ENCODE measurements at places on chromosomes 3 and 15.
A peak's percentile ranks its signal among the peaks of the same experiment; 100 is the strongest.

- no peak for DNase-seq
These were observed 32.2 kb upstream of the BCL6 start for GRCh38 chr3:187777331-187777941.

- DNase-seq, result no peak
These were observed 16.0 kb downstream of the C15orf62 start for GRCh38 chr15:40785814-40786213.

DNA sequence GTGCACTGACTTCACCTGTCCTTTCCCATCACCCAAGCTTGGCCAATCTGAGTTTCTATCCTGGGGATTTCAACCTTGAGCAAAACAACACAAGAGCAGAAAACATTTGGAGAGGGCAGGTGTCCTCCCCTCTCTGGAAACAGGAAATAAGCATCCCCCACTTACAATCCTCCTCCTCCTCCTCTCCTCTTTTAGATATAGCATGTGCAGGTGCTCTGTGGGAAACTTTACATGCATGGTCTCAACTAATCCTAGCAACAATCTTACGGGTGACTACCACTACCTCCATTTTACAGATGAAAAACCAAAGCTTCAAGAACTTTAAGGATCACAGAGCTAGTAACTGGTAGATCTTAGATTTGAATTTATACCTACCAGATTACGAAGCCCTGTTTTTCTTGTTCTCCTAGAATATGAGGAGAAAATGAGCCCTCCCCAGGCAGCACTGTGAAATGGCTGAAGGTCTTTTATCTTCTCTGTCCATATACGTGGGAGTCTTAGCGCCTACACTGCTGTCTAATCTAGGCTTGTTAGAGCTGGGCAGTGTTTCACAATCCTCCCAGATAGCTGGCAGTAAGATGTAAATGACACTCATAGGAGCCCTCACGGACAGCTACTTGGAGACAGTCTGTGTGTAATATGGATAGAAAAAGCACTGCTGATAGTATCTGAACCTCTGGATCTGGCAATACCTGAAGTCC lies 301.2 kb upstream of the PROK2 start:
- no peak for DNase-seq

DNA sequence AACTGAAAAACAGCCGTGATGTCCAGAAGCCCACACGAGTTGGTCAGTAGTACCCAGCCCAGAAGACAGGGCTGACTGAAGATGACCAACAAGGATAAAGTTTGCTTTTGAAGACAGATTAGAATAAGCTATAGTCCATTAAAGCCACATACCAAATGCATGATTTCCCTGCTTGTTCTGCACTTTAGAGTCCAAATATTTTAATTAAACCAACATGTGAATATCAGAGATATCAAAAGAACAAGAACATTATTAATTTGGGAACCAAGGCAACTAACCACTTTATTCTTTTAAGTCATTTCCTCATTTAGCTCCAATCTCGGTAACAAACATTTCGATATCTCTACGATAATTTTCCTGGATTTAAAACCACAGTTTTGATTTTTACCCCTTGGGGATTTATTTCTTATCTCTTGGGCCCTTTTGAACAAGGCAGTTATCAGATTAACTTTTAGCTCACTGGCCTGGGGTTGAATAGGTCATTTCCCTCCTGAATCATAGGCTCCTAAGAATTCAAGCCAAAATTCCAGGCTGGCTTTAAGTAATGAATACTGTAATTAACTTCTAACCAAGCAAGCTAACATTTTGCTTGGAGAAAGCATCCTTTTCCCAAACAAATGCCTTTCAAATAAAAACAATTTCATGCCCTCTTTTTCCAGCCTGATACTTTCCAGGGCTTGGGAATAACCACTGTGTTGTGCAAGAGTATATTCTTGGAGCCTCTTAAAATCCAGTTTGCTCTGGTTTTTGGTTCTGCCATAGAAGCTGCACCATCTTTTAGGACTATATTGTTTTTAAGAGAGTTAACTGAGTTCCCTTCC lies 102.9 kb upstream of the NR2E3 start:
- no peak for DNase-seq

DNA sequence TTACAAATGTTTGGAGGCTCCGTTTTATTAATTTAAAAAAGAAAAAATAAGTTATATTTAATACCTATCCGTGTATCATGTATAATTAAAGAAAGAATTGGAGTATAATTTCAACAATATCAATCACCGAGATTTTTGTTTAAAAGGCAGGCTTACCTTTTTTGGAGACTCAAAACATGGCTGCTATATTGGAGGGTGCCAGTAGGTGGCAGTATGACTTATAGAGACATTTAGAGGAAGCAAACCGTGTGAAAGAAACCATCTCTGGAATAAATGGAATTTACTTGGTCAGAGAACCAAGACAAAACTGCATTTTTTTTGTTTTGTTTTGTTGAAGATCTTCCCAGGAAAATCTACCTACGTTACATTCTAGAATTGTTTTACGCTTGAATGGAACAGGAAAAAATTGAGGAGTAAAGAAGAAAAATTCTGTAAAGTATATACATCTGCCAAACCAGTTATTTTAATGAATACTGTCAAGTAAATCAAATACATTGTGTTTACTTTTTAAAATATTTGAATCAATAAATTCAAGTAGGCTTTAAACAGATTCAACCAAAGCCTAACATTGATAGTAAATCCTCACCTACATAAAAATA lies 802.6 kb upstream of the ALCAM start:
- DNase-seq, result no peak

GRCh38 chr15:29986946-29987345 lies 95.8 kb upstream of the GOLGA8J start:
- no peak for DNase-seq

DNA sequence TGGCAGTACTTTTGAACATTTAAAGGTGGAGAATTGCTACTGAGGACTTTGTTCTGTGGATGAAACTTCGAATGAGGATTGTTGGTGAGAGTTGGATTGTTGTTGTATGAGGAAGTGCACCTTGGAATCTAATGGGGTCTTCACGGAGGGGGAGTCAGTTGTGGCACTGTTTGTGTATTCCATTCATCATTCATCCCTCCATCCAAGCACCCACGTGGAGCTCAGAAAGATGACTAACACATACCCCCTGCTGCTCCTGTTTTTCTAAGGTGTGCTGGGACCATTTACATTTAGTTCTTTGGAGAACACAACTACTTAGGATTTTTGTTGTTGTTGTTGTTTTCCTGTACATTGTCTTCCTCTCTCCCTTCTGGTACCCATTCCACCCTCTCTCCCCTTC lies 122.6 kb downstream of the IGF1R start:
- DNase-seq, result no peak

DNA sequence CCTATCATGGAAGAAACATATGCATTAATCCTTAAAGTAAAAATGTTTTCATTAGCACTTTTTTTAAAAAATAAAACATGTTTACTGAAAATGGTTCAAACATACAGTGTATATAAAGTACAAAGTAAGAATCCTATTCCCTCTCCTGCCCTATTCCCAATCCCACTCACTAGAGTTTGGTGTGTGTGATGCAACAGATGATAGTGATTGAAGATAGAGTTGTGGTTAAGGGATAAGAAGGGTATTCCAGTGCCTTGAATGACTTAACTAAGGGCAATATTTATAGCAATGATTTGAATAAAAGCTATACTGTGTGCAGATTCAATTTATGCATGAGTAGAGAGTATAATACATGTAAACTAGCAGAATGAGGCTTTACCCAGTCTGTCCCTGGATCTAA lies 18.1 kb downstream of the ZNF280D start:
- no peak for DNase-seq

DNA sequence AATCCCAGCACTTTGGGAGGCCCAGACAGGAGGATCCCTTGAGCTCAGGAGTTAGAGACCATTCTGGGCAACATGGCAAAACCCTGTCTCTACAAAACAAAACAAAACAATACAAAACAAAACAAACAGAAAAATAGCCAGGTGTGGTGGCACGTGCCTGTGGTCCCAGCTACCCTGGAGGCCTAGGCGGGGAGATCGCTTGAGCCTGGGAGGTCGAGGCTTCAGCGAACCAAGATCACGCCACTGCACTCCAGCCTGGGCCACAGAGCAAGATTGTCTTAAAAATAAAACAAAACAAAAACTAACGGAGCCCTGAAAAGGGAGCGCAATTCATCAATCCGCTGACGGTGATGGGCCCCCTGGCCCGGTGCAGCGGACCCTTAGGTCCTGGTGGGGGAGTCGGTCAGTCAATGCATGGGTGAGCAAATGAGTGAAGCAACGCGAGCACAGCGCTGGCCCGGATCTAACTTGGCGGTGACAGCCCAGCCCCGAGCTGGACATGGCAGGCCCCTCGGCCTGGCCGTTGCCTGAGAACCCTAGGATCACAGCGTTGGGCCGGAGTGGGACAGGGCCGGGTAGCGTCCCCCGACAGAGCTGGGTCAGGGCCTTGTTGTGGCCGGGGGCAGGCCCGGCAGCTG lies 52.4 kb upstream of the BLM start:
- no peak for DNase-seq

DNA sequence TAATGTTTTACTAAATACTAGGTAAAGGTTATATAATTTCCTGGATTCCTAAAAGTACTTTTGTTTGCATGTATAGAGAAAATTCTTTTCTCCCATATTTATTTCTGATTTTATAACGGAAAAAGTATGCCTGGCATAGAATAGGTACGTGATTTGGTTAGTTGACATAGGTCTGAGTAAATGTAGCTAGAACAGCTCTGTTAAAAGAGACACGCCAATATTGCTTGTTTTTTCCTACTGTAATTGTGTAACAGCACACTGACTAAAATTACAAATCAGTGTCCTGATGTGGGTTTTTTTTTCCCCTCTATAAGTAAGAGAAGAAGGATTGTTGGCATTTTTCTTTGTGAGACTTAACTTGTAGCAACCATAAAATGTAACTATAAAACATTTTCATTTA lies 26.7 kb downstream of the KLHL24 start:
- DNase-seq, result no peak

GRCh38 chr15:22979238-22980188 lies 655 bp downstream of the CYFIP1 start:
- DNase-seq, result peak; percentile 77

- no peak for DNase-seq
These were observed 64.4 kb downstream of the LINGO1 start for GRCh38 chr15:77568014-77568972.

DNA sequence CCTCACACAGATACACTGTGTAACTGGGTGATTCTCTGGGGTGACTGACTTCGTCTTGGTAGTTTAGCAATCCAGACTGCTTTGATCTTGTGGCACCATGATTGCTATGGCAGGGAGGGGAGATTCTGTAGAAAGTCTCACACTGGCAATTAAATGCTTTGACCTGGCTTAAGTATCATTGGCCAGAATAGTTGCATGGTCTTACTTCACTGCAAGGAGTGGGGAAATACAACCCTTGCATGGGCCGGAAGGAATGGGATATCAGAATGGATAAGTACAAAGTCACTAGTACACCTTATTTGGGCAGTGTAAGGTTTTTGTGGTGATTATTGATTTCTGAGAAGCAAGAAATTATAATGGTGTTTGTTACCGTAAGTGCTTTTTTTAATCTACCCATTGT lies 153.8 kb downstream of the UBE2E2 start:
- DNase-seq, result no peak
